ENCODE measurements at places on chromosomes 6 and 20.

GRCh38 chr6:6707143-6707542, 118.6 kb downstream of the LY86 start:
- DNase-seq: no peak

- DNase-seq: no peak
Measured at GRCh38 chr6:56890683-56891429, 64.1 kb upstream of the BEND6 start.

- DNase-seq: no peak
Measured at GRCh38 chr6:116073765-116074440, 13.2 kb upstream of the FRK start.

DNA sequence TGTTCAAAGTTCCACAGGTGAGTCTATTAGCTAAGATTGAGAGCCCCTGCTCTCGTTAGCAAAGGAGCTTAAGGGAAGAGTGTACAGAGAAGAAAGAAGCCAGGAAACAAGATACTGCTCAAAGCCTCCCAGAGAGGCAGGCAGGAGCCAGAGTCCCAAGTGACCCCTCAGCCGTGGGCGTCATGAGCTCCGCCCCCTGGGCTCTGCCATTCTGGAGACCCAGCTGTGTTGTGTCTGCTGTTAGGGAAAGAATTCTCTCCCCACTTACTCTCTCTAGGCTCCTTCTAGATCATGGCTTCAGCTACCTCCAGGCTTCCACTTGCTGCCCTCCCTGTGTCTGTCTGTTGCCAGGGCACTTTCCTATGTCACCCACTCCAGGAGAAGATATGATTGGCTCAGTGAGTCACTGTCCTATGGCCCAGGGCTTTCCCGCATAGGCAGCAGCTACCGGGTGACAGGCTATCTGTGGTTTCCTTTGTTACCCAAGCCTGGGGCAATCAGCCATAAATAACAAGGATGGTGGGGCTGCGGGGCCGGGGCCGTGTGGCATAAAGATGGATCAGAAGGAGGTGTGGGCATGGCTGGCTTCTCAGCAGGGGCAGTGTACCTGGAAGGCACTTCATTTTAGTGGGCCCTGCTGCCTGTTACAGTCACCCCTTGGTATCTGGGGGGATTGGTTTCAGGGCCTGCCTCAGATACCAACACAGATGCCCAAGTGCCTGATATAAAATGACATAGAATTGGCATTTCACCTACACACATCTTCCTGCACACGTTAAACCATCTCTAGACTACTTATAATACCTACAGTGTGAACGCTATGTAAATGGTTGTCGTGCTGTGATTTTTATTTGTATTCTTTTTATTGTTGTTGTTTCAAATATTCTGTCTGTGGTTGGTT, 118.9 kb downstream of the ARMC2 start:
- DNase-seq: no peak

GRCh38 chr20:25139029-25139705, 56.3 kb upstream of the ENTPD6 start:
- no peak for DNase-seq

DNA sequence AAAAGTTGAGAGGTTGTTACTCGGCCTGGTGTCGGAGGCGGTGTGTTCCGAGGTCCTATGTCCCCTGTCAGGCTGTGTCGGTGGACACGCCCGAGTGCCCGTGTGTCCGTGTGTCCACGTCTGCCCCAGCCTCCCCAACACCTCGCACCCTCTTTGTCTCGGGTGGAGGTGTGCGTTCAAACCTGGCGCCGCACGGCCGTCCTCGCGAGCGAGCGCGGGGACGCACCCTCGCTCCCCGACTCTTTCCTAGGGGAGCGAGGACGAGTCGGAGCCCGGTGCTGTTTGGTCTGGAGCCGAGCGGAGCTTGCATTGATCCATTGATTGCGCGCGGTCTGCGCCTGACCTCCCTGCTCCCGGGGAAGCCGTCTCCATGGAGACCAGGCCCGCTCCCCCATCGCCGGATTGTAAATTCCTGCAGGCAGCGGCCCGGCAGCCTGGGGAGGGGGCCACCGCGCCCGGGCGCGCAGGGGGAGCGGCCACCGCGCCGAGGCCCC, 411 bp upstream of the SCUBE3 start:
- DNase-seq: peak; percentile 63

DNA sequence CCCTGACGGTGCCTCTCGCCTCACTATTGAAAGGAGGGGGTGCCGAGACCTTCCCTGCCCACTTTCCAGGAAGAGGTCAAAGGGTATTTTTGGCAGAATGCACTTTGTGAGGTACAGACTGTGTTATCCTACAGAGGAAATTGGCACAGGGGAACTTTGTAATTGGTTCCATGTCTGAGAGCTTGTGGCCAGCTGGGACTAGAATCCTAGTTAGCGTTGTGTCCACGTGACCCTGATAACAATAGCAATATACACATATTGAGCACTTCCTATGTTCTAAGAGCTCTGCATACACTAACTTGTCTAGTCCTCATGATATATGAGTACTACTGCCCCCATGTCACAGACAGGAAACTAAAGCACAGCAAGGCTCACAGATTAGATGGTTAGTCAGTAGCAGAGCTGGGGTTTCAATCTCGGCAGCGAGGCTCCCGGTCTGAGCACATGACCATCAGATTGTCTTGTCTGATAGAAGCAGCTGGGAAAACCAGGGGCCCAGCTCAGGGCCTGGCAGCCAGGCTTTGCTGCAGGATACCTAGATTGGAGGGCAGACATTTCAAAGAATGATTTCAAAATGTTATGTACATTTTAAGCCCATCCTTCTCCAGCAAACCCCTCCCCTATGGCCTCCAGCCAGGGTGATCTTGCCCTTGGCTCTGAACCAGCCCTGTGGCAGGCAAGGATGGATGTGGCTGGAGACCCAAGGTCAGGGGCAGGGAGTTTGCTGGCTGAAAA, 1.4 kb downstream of the MAPK13 start:
- no peak for DNase-seq

DNA sequence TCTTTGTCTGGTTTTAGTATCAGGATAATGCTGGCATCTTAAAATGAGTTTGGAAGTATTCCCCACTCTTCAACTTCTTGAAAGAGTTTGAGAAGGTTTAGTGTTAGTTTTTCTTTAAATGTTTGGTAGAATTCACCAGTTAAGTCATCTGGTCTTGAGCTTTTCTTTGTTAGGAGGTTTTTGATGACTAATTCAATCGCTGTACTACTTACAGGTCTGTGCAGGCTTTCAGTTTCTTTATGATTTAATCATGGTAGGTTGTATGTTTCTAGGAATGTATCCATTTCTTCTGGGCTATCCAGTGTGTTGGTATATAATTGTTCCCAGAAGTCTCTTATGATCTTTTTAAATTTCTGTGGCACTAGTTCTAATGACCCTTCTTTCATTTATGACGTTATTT, 215.5 kb downstream of the LRFN2 start:
- no peak for DNase-seq

DNA sequence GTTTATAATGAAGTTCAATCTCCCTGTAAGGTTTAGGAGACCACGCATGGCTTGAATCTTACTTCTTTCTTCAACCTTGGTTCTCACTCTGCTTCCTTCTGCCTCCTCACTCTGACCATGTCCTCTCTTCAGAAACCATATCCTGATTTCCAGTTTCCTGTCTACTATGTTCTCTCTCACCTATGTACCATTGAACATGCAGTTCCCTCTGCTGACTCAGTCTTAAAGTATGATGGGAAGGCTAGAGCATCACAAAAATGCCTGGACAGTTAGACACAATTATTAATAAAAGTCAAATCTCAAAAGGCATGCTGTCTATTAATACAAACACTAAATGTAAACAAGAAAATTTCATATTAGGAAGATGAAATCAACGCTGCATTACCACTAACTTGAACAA, 151.6 kb downstream of the PRKN start:
- no peak for DNase-seq

DNA sequence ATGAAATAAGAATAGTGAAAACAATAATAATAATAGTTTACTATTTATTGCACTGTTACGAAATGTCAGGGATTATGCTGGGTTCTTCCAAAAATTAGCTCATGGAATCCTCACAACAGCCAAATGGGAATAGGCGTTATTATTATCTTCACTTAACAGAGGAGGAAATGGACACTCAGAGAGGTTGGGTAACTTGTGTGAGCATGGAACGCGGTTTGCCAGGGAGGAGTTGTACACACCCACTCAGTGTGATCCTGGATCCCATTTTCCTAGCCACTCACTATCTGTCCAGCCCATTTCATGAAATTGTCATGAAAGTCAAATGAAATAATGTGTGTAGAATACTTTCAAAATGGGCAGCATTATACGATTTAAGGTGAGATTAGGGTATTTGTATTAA, 4.6 kb downstream of the NELFCD start:
- no peak for DNase-seq
